ENCODE measurements at places on chromosomes 12 and 14.

DNA sequence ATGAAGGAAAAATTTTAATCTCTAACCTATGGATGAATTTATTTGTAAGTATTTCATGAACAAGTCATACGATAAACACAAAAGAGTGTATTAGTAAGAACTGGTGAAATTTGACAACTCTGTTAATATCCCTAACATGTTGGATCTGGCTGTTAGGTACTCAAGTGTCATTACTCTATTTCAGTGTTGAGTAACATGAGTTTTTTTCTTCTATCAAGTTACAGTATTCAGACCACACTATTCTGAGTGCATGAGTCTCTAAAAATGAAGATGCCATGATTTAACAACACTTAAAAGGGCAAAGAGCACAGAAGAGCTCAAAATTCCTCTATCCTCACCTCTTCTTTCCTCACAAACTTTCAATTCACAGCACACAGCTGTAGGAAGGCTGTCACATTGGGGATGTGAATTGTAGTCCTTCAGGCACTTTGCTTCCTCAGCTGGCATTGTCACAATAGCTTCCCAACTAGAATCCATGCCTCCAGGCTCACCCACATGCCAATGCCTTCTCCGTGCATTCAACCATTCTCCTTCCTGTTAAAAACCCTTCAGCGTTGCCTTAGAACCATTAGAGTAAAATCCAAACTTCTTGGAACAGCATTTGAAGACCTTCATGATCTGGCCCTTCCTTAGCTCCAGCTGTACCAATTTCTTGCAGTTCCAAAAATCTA, 73.7 kb upstream of the DBX2 start:
- no peak for DNase-seq

- no peak for DNase-seq
Measured at GRCh38 chr12:52042706-52043385, 8.4 kb upstream of the NR4A1 start.

- no peak for DNase-seq
Measured at GRCh38 chr14:48005986-48006385, 330.6 kb upstream of the MDGA2 start.

GRCh38 chr14:69153152-69153872, 393 bp upstream of the DCAF5 start:
- DNase-seq = peak; percentile 72

DNA sequence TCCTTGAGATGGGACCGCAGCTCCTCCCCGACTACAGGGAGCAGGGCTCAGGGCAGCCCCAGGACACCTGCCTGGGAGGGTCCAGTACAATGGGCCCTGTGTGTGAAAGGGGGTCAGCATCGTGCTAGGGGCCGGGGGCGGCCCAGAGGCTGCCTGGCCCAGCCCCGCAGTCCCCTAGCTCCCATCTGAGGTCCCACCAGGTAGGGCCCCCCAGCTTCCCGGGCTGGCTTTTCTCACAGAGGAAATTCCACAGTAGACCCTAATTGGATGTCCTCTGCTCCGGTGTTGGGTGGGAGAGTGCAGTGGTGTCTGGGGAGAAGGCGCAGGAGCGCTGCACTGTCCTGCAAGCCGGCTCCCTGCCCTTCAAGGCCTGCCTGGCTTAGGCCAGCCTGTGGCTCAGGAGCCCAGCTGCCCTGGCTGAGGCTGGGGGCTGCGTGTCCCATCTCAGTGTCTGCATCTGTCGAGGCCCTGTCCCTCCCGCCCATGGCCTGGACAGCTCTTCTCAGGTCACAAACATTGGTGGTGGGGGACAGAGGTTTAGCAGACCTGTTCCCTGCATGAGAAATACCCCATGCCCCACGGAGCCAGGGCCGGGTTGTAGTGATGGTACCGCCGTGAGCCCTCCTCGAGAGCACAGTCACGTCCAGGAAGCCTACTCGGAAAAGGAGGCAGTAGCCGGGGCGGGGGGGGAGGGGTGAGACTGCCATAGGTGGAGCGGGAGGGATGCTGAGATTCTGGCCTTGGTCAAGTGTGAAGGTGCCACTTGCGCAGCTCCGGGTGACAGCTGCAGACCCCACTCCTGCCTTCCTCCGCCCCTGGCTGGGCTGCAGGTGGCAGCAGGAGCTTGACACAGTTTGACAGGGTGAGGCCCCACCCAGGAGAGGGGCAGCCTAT, 11.6 kb downstream of the HIP1R start:
- DNase-seq = no peak

DNA sequence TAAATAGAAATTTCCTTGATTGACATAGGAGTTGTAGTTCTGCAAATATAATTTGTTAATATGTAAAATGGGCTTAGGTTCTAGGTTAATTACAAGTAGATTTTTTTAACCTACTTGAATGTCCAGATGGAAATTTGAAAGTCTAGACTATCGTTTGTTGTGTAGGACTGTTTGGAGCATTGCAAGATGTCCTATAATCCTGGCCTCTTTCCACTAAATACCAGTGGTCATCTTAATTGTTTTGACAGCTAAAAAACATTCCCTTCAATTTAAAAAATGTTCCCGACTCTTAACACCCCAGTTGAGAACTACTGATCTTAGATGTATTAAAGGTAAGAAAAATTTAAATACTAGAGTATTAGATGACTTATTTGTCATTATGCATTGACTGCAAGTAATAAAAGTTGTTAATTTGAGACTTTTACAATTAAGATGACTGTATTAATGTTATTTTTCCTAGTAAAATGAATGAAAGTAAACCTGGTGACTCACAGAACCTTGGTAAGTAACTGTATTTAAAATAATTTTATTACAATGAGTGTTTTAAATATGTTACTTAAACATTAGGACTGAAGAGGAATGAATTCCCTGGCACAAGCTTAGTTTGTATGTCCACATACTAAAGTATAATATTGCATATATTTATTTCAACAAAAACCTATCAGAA, 21.8 kb downstream of the G2E3 start:
- no peak for DNase-seq

- DNase-seq = no peak
Measured at GRCh38 chr12:116202940-116203339, 74.6 kb downstream of the MED13L start.

GRCh38 chr14:21825149-21825743, 151.6 kb upstream of the OR4E1 start:
- DNase-seq = no peak

- no peak for DNase-seq
Measured at GRCh38 chr12:19278407-19278806, 148.9 kb downstream of the PLEKHA5 start.

- no peak for DNase-seq
Measured at GRCh38 chr14:59360923-59361794, 104.0 kb downstream of the GPR135 start.

GRCh38 chr14:95355422-95355821, 35.7 kb upstream of the CLMN start:
- no peak for DNase-seq

DNA sequence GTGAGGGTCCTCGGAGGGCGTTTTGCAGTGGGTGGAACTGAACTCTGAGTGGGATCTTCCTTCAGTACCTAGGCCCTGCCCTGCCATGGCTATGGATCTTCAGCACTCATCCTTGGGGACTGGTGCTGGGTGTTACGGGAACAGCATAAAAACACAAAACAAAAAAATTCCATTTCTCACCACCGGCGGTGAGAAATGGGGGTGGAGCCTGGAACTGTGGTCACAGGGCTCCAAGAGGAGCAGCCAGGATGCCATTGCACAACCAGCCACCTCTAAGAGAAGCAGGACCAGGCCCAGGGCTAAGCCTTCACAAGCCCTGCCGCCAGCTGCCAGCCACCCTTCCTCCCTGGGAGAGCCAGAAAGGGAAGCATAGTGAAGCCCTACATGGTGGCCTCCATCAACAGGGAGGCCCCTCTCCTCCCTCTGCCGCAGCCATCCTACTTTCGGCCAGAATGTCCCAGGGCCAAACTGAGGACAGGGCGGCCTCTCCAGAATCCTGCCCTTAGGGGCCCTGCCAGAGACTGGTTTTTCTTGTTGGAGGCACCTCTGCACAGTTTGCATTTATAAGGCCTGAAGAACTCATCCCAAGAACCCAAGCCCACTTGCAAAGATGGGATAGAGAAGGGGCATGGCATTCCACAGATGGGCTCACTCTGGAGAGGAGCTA, 76.5 kb downstream of the VCPKMT start:
- no peak for DNase-seq

DNA sequence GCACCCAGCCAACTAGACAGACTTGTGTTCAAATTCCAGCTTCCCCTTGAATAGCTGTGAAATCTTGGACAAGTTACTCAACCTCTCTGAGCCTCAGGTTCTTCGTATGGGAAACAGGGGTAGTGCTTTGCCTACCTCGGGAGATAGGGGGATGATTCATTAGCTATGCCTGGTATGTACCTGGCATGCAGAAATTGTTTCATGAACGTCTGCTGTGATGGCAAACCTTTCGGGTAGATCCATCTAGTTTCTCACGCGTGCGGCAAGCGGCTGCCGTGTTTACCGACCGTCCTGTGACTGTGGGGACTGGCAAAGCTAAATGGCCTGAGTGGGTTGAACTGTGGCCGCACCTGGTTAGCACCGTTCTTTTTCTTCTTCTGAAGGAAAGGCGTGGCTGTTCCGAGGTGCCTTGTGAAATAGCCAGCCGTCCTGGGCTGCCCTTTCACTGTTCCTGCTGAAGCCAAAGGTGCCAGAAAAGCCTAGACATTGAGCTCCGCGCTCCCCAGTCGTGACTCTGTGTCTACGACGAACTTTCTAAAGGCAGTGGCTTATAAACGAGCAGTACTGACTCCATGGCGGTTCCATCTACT, 40.6 kb upstream of the MED13L start:
- no peak for DNase-seq

- DNase-seq = no peak
Measured at GRCh38 chr14:73325630-73326299, 88.5 kb downstream of the PAPLN start.

DNA sequence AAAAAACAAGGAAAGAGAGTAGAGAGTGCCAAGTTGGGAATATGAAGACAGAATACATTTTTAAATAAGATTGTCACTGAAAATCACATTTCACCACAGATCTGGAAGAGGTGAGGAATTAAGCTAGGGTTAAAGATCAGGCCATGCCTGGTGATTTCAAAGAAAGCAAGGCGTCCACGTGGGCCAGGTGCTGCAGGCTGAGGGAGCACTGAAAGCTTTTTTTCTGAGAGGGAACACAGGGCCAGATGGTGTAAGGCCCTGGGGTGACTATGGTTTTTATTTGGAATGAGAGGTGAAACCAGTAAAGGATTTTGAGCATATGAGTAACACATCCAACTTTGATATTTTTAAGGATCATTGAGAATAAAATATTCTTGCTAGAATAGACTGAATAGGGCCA, 20.9 kb downstream of the SYT1 start:
- no peak for DNase-seq

GRCh38 chr12:22702690-22703089, 77.7 kb downstream of the ETNK1 start:
- no peak for DNase-seq

DNA sequence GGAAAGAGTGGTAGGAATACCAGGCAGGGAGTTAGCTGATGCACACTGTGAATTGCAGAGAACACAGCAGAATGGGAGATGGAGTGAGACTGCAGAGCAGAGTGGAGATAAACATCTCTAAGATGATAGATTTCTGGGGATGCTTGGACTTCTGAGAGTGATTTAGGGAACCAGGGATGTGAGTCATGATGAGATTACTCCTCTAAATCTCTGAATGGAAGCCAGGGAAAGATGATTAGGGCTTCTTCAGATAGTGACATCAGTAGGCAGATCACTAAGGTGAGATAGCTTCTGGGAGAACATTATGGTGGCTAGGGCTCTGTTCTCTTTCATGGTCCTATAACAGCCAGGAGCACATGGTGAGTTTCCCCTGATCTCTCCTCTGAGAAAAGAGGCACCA, 501.5 kb upstream of the USP15 start:
- DNase-seq = no peak

DNA sequence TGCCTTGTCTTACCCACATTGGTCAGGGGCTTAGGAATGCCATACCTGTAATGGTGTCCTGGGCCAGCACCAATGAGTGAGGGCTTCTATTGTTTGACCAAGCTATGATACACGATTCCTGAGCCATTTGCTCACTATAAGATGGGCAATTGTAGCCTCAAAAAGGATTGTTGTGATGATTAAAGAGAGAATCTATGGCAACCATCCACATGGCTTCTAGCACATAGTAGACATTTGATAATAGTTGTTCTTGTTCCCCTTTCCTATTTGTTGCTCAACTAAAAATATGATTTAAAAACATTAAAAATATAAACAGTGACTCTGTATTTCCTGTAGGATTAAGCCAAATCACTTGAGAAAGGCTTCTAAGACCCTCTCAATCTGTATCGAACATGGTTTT, 366.1 kb downstream of the PCNX1 start:
- DNase-seq = no peak

DNA sequence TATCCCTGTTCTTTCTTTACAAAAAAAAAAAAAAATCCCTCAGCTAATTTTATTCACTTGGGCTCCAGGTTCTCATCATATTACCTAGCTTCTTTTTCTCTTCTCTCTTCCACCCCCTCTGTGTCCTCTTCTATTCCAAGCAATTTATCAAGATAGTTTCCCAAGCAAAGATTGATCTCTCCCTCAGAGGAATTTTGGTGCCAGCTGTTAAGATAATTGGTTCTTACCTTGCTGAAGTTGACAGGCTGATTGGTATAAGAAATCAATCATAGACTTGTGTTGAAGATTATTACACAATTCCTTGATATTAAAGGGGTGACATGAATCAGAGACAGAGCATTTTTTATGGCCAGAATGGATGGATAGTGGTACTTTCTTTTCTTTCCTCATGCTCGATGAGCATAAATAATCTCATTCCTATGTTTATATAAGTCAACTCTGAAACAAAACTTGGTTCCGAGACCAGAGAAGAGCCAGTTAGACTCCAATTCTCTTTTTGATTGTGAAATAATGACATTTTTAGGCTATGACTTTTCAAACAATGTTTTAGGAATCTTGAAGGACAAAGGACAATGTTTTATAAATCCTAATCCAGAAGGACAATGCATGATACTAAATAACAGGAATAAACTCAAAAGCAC, 264.1 kb upstream of the PRKD1 start:
- no peak for DNase-seq

Measured in AG09319 (cell line).